Stimulated activated CD8-positive, alpha-beta memory T cell treated with anti-CD3 and anti-CD28 coated beads, Interleukin-4, amount 100 ng/mL, for 4 hours (primary cell): ENCODE measurements at places on chromosomes 7 and 10.

GRCh38 chr10:72162978-72163377 is 52.8 kb upstream of the ANAPC16 start:
- no peak for DNase-seq

DNA sequence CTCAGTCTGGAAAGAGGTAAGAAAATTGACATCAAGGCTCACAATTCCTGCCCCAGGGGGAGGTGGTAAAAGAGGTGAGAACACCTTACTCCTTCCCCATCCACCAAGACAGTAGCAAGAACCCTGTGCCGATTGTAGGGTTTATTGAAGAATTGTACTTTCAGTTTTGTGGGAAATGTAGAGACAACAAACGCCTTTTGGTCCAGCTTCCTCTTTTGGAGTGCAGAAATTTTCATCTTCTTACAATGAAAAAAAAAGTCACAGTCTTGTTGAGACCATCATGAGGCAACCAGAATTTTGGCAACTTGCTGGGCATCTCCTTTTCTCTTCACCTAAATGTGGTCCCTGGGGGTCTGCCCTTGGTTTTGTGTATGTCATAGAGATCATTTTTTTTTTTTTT is 217.7 kb downstream of the TMEM178B start:
- no peak for DNase-seq

GRCh38 chr10:18158773-18159265 is 18.6 kb downstream of the CACNB2 start:
- DNase-seq, result no peak

DNA sequence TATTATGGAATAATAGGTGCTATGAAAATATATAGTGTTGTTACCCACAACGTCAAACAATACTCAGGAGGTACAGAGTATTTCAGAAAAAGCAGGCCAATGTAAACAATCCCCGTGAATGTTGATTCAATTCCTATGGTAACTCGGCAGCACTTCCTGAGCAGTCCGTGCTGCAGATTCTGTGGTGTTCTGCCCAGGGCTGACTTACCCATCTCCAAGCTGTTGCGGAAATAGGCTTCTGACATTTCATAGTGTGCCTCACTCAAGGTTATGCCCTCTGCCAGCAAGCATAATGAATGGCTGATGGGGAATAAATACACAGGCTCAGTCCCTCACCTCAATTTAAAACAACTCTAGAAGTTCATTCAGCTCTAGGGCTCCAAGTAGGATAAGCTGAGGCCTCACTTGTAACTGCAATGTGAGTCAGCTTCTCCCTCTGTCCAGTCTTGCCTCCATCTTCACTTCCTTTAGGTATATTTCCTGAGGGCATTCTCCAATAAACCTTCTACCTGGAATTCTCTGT is 177.6 kb downstream of the GNAI1 start:
- no peak for DNase-seq

DNA sequence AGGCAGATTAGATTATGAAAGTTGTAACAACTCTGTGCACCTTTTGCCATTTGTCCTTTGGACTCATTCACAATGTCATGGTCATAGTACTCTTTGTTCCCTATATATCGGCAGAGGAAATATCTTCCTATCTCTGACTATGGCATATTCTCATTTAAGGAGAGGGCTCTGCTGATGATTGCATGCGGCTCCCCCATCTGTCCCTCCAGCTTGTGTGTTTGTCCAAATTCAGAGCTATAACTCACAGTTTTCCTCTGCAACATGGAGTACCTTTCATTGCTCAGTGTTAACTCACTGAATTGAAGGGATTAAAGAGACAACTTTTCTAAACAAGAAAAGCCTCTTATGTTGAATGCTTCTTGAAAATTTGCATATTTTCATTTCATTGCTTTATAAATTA is 145.5 kb downstream of the OTUD1 start:
- no peak for DNase-seq

DNA sequence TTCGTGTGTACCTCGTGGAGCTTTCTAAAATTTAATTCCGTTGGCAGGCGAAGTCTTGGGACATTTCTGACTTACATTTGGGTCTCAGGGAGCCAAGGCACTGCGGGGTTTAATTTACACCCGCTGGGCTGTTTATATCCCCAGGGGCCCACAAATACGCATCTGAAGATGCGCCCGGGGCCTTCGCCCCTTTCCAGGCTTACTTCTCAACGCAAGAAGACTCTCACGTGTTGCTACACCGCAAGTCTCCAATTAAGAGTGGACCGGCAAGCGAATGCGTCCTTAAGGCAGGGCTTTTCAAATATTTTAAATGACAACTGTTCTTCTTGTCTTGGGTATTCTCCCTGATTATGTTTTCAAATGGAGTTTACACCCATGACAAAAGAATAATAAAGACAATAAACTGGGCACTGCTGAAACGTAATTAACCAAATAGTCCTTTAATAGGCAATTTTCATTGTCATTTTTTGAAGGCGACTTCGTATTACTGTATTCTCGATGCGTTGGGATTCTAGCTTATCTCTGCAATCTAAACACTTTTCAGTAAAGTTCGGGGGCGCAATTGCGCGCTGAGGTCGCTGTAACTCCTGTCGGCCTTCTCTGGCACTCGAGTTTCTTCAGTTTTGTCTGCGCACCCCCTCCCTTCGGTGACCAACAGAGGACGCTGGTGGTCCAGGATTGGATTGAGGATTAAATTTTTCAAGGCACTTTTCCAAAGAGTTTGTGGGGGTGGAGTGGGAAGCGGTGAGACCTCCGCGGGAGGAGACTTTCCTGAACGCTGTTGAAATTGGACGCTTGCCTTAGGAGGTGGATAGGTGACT is 837 bp upstream of the IGFBP3 start:
- no peak for DNase-seq
